Activated CD4-positive, alpha-beta T cell treated with anti-CD3 and anti-CD28 coated beads, Interleukin-2, amount 50 U/mL, for 4 hours (primary cell): ENCODE measurements at places on chromosomes 2 and 18.

DNA sequence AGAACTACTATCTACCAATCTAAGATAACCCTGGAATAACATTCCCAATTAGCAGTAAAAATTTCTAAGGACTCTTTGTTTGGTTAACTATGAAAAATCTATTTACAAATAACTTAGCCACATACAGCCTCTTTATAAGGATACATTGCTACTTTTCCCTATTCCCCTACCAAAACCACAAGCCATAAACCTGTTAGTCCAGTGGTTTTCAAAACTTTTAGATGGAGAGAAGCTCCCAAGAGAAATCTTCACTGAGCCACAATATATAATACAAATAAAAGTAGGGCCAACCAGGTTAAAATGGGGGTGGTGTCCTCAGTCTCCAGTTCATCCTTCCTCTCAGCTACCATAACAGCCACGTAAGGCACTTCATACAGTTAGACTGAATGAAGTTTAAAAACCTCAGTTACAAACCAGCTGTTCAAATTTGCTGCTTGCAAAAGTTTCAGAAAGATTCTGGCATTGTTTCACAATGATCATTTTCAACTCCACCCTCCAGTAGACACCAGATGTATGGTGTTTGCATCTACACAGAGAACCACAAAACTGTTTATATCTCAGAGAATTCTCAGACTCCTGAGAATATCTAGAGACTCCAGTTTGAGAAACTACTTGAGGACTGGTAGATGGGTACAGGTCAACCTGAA lies 26.0 kb downstream of the SOS1 start:
- DNase-seq: no peak

DNA sequence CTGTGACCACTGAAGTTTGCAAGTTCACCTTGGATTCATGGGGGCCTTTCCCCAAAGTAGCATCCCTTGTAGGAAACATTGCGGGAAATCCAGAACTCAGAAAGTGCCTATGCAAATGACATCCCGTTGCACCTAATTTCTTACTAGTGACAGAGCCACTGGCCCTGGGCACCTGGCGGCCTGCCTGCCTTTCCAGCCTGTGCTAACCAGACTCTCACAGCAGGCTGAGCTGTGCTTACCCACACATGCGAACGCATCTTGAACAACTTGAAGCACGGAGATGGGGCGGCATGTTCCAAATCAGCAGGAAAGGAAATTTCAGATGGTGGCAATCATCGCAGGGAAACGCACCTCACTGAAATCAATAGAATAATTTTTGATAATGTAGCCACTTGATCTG lies 405.8 kb downstream of the TMEM182 start:
- DNase-seq: no peak

GRCh38 chr2:150526827-150527226 lies 39.4 kb upstream of the RND3 start:
- no peak for DNase-seq

GRCh38 chr2:217836901-217837491 lies 165.8 kb downstream of the TNS1 start:
- DNase-seq: no peak

GRCh38 chr2:160534249-160534648 lies 40.6 kb upstream of the RBMS1 start:
- DNase-seq: no peak

DNA sequence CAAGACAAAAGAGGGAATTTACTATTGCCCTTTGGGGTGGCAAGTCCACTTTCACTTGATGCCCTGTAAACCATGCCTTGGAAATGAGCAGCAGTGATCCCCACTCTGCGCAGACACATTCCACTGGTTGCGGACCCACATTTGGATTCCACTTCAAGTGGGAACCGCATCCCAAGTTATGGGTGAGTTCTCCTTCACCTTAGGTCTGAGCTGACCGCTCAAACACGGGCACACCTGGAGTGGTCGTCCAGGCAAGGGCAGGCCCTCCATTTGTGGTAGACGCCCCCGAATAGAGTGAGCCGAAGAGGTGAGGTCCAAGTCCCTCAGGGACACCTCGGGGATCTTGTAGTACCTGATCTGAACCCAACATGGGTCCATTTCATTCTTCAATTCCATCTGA lies 9.8 kb upstream of the AGXT start:
- DNase-seq: no peak

DNA sequence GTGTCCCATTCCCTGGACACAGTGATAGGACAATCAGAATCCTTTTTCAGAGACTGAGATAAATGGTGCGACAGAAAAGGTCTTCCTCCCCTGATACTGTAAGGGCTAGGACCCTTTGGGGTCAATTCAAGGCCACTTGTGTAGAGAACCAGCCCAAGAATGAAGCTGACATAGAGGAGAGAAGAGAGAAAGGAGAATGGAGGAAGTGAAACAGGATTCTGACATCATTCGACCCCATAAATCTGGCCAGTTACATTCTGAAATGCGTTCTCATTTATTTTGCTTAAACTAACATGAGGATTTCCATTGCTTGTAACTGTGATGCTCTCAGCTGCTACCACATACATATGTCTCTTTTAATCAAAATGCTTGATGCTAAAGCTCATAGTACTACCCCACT lies 148.1 kb downstream of the TMEM163 start:
- no peak for DNase-seq

- DNase-seq: peak; percentile 21
Observed at GRCh38 chr2:241218131-241219029, 29.9 kb downstream of the ANO7 start.
